HuH-7 (cell line): ENCODE measurements at places on chromosomes 1 and 21.

DNA sequence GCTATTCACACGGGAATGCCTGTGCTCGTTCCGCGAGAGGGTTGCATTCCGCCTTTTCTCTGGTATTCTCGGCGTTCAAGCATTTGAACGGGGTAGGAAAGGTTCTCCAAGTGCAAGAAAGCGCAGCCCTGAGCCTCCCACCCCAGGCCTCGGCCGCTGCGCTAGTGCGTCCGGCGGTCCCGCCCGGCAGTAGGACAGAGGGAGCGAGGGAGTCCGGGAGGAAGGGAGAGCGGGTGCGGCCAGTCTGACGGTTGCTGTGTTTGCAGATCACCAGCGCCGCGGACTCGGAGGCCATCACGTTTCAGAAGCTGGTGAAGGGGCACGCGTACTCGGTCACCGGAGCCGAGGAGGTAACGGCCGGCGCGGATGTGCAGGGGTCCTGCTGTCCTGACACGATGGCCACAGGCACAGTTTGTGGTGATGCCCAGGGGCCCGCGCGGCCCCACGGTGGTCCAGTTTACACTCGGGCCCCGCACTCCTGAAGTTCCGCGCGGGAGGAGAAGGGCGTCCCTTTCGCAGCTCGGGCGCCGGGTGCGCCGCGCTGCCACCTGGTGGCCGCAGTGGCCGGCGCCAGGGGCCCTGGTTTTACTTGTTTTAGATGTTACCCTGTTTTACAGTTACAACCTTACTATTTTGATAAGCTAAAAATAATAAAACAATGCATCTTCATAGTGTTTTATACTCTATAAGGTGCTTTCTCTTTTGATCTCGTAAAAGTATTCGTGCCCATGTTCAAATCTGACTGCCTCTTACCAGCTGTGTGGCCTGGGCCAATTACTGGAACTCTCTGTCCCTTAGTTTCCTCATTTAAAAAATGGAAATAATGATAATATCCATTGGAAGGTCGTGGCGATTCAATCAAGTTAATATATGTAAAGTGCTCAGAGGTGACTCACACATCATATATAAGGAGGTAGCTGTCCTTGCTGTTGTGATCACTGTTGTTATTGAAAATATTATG lies 36.7 kb downstream of the CAPN2 start:
- DNase-seq: peak; percentile 87

- DNase-seq: no peak
These were observed 25.1 kb downstream of the TFB2M start for GRCh38 chr1:246540738-246541491.

- DNase-seq: peak; percentile 45
These were observed 20.9 kb downstream of the SLC1A7 start for GRCh38 chr1:53121319-53122172.

DNA sequence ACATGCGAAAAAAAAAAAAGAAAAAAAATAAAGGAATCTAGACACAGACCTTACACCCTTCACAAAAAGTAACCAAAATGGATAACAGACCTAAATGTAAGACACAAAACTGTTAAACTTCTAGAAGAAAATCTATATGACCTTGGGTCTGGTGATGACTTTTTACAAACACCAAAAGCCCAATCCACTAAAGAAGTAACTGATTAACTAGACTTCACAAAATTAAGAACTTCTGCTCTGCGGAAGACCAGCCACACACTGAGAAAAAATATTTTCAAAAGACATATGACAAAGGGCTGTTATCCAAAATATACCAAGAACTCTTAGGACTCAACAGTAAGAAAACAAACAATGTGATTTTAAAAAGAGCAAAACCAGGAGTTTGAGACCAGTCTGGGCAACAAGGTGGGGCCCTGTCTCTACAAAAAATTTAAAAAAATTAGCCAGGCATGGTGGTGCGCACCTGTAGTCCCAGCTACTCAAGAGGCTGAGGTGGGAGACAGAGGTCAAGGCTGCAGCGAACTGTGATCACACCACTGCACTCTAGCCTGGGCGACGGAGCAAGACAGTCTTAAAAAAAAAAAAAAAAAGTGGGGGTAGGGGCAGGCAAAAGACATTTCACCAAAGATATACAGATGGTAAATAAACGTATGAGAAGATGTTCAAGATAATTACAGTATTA lies 9.8 kb downstream of the PARP1 start:
- DNase-seq: no peak

DNA sequence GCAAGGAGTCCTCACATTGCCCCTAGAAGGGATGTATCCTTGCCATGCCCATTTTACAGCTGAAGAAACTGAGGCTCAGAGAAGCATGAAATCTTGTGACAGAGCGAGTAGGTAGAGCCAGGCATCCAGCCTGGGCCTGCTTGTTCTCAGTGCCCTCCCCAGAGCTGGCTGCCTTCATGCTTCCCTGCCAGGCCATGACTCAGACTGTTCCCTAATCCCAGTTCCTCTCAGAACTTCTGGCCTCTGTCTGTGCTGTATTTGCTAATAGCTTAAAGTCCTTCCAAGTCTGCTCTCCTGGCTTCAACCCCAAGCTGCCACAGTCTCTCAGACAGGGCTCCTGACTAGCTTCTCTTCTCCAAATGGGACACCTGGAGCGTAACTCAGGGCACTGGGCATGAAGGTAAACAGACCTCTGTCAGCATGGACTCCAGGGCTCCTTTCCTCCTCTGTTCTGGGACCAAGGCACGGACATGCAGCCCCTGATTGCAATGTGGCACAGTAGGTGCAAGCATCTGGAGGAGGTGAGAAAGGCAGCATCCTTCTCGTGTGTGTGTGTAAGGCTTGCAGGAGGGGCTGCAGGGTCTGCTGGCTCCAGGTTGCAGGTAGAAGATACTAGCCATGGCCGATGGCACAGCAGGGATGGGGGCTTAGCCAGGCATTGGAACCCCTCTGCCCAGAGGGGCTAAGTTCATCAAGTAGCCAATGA lies 122.7 kb downstream of the HMGB4 start:
- DNase-seq: no peak

DNA sequence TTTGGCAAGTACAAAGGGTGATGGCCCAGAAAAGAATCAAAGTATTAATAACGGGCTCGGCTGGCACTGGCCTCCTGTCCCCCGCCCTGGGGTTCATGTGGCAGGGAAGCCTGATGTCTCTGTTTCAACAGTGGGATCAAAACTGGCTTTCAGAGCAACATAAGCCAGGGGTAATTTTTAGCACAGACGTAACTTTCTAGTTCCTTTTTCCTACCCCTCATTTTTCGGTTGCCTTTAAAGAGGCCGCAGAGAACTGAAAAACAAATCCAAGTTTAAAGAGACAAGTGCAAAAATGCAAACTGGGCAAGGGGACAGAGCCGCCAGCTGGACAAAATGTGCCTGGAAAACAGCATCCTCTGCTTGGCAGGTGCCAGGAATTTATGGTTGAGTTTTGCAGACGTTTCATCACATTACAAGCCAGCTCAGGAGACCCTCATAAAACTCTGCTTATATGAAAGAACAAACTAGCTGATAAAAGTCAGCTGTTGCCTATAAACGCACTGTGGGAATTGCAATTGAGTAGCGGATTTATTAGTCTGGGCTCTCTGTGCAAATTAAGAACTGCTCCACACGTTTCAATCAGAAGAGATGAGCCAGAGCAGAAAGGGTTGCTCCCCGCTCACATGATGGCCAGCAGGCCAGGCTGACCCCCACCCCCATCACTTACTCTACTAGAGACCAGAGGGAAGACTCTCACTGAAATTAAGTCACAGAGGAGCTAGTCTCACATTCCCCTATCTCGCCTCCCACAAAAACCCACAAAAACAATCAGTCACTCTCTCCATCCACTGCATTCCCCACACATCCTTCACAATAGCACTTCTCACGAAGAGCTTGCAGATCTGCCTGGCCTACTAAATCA lies 15.8 kb upstream of the CDCA8 start:
- no peak for DNase-seq
